Mucosa of gallbladder (tissue), 1 donor: ENCODE measurements at places on chromosomes 12 and 14. TPM values are rescaled to one million over a fixed set of nuclear protein-coding genes. Genes with fewer than 3 reads are reported as not detected.

- no peak for DNase-seq
These were observed 5.5 kb downstream of the CYP46A1 start for GRCh38 chr14:99689266-99690236.

- DNase-seq: no peak
These were observed 498.9 kb downstream of the DIO2 start for GRCh38 chr14:79712302-79712950.

GRCh38 chr14:24206260-24207103, 986 bp downstream of the TSSK4 start:
- no peak for DNase-seq

DNA sequence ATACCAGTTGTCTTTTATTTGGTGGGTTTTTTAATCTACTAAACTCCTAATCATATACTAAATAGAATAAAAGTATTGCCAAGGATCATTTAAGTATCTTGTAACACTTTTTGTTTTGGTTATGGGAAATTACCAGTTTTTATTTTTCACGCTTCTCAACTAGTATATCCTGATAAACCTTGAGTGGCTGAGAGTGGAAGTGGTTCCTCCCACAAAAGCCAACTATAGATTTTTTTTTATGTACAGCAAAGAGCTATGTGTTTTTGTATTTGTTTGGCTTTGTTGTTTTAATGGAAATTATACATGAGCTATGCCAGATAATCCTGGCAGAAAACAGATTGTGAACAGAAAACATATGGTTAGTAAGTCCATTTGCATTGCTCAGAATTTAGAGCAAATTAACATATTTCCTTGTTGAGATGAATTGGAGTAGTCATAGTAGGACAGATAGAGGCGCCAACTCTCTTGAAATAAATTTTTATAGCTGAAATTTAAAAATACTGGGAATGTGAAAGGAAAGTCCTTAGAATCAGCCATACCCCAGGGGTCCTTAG, 60.9 kb upstream of the PSMA6 start:
- no peak for DNase-seq

- DNase-seq: peak; percentile 54
These were observed 6.4 kb upstream of the GAS2L3 start for GRCh38 chr12:100566887-100567637.

- no peak for DNase-seq
These were observed 44.5 kb upstream of the SYT10 start for GRCh38 chr12:33484161-33484560.

GRCh38 chr14:38080696-38081095, 127.0 kb upstream of the SSTR1 start:
- DNase-seq: no peak

- DNase-seq: no peak
These were observed 1021.5 kb downstream of the TMEM121 start for GRCh38 chr14:106547735-106548434.

DNA sequence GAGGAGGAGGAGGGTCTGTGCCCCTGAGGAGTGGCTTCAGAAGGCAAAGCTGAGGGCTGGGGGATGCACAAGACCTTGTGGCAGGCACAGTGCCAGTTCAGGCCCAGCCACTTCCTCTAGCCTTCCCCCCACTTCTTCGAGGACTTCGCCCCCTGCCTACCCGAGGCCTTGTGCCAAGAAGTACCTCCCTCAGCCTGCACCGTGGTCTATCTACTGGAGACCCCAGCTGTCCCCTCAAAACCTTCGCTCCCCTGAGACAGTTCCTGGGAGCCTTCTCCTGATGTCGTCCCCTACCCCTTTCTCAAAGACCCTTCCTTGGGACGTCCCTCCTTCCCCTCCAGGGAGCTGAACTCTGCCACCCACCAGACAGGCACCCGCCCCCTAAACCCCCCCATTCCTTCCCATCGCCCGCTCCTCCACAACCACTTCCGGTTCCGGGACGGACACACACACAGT, 604 bp downstream of the ZNF384 start:
- peak; percentile 41 for DNase-seq

DNA sequence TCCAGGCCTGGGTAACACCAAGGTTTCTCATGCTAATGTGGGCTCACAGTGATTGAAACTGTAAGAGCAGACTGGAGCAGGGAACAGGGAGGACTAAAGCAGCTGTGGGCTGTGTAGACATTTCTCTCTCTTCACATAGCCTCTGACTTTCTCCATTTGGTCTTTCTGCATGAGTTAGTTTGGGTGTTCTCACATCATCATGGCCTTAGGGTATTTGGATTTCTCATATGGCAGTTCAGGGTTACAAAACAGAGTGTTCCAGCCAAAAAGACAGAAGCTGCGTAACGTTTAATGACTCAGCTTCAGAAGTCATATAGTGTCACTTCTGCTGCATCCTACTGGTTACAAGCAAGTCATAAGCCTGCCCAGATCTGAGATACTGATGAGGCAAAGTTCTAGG, 52.0 kb upstream of the OSBPL8 start:
- no peak for DNase-seq

- no peak for DNase-seq
These were observed 105.2 kb upstream of the SYT1 start for GRCh38 chr12:78759367-78759766.

GRCh38 chr14:23070262-23071129, 13.2 kb upstream of the CDH24 start:
- no peak for DNase-seq

DNA sequence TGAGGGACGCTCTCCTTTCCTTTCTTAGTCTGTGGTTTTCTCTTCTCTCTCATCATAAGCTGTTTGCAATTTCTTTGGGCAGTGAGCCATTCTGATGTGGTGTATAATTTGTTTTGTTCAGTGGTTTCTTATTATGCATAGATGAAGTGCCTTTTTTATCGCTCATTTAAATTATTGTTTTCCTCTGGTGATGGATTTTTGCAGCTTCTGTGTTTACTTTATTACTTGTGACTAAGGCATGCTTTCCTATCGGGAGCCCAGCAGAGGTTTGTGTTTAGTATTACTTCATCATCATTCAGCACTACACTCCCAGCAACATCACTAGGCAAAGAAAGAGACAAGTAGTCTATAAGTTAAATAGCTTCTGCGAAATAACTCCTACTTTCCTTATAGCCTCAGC, 586.6 kb upstream of the NOVA1 start:
- no peak for DNase-seq

DNA sequence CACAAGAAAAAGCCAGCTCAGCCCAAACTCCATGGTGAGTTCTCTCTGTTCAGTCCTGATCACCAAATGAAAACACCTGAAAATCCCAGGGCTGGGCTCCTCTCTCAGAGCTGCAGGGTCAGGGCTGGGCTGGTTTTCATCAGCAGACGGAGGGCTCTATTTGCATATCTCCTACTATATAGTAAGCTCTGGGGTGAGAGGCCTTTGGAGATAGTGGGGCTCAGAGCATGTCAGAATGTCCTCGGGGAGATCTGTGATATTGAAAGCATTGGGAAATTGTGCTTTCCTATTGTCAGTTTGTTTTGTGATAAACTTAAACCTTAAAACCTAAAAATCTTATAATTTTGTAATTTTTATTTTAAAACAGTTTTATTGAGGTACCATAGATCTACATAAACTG, 742.6 kb downstream of the TMEM121 start:
- DNase-seq: no peak

GRCh38 chr14:101781240-101782061, 19.9 kb downstream of the PPP2R5C start:
- DNase-seq: no peak

DNA sequence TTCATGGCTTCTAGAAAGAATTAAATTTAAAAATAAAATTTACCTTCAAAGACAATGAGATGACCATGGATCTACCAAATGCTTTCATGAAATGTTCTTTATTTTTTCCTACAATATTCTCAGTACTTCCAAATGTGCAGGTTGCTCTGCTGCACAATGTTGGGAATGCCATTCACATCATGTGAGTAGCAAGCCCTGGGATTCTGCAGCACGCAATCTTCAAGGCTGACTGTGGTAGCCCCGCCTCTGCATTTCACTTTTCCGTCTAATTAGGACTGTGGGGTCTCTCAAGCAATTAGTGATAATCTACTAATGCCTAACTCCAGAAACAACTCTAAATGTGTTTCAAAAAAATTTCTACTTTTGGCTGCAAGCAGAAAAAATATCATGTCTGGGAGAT, 13.7 kb upstream of the NTN4 start:
- no peak for DNase-seq

Gene KRT86
- total RNA-seq: 1.1 TPM

Gene HOXC6
- 0.26 TPM for total RNA-seq

Gene KRT75
- not detected for total RNA-seq

Gene CMTM5
- 2.2 TPM for total RNA-seq

Gene CLEC2D
- 9.0 TPM for total RNA-seq

Gene ASIC1
- 4.1 TPM for total RNA-seq

Gene GPR135
- total RNA-seq: 3.4 TPM

Gene CCDC38
- total RNA-seq: not detected

Gene DRAM1
- 19.2 TPM for total RNA-seq
